Suprapubic skin (tissue), 4 donors: ENCODE measurements at places on chromosomes 2 and 18.
A peak's percentile ranks its signal among the peaks of the same experiment; 100 is the strongest.

DNA sequence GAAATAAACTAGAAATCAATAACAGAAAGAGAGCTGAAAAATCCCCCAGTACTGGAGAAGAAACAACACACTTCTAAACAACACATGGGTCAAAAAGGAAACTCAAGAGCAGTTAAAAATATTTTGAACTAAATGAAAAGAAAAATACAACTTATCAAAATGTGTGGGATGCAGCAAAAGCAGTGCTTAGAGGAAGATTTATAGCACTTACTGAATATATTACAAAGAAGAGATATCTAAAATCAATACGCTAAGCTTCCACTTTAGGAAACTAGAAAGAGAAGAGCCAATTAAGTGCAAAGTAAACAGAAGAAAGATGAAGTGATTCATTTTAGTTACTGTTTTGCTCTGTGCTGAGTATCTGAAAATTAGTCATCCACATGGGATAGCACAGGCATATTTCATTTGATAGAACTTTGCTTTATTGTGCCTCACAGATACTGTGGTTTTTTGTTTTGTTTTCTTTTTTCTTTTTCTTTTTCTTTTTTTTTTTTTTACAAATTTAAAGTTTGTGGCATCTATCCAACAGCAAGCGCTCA, 17.0 kb downstream of the TGFA start:
- no peak for DNase-seq

DNA sequence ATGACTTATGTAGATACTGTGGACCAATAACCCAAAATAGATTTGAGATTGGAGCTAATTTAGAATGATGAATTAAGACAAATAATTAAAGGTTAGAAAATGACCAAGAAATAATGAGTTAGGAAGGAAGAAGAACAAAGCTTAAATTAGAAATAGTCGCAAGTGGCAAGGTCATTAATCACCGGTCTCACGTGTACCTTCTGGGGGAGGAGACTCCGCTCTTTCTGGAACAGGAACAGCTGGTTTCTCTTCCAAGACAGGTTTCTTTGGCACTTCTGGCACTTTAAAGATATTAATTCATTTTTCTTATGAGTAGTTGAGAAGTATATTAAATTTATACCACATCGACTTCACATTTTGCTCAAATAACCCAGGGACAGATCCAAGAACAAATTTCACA, 156.7 kb downstream of the TTN start:
- DNase-seq: no peak

GRCh38 chr18:28176948-28177827, at the start of gene CDH2:
CDH2 (minus strand) TSS chr18:28177130; CDS start chr18:28177022, 108 bp downstream.
- DNase-seq: no peak

- DNase-seq: no peak
Observed at GRCh38 chr2:224369028-224369632, 32.8 kb downstream of the FAM124B start.

DNA sequence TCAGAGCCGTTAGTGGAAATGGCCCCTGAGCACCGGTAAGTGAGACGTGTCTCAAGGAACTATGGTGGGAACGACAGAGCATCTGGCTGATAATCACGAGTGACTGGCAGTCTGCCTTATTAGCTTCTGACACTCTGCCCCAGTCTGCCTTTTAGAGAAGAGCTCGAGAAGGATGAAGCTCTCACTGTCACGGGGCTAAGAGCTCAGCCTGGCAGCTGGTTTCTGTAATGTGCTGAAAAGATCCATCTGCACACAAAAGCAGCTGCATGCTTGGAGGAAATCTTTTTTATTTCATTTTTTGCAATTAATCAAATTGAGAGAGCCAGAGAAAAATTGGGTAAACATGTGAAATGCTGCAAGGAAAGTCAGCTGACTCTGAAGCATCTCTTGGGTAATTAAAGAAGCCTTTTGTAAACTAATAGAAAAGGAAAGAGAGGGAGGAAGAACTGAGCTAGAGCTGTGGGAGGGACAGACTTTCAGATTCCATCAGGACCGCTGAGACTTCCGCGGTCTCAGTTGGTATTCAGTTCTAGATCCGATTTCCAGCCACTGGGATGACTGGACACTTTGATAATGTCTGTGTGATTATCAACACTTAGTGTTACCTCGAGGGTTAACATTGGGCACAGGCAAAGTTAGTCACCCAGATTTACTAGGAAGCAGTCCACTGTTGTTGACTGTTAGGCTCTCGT, 24.4 kb downstream of the MBP start:
- DNase-seq: no peak

- DNase-seq: no peak
Observed at GRCh38 chr2:46087492-46087891, 209.7 kb upstream of the EPAS1 start.

- DNase-seq: peak; percentile 6
Observed at GRCh38 chr2:46145840-46146239, 151.4 kb upstream of the EPAS1 start.

- DNase-seq: no peak
Observed at GRCh38 chr2:48248251-48248933, 281.6 kb upstream of the STON1 start.

DNA sequence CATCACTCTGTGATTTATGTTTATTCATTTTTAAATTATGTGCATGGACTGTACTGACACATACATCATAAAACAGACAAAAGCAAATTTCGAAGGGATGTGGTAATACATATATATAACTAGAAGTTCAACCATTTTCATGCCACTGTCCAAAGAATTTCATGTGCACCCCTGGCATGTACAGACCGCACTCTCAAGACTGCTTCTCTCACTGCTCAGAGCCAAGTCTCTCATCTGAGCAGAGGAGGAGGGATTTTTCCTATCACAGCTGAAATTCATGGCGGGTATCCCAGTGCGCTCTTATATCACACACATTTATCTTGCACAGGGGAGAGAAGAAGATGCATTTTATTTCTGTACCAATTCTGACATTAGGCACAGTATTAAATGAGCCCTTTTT, 5.9 kb downstream of the TMEM178A start:
- DNase-seq: no peak

GRCh38 chr2:88628571-88628939, 1.3 kb upstream of the EIF2AK3 start:
- no peak for DNase-seq

DNA sequence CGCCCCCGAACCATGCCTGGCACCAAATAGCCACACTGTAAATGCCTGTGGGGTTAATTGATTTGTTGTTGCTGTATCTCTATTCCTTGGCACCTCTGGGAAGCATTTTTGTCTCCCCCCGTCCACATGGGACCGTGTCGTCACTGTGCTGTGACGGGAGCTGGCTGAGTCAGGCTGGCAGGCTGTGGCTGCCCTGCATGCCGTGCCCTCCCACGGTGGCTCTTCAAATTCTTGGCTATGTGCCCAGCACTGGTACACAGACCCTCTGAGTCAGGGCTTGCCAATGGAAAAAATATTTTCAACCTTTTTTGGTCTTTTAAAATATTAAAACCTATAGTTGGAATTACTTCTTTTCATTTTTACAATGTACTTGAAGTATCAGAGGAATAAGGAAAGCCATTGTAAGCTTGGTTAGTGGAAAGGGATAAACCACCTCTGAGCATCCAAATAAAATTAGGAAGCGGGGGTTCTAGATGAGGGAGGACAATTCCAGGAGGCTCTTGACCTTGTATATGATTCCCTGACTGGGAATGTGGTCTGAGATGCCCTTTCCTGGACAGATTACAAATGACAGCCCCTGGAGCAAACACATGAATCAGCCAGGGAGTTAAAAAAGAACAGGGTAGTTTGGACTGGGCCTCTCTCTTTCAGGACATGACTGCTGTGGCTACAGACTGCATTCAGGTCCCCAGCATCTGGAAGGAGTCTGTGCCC, 59.4 kb downstream of the DGKD start:
- DNase-seq: no peak

DNA sequence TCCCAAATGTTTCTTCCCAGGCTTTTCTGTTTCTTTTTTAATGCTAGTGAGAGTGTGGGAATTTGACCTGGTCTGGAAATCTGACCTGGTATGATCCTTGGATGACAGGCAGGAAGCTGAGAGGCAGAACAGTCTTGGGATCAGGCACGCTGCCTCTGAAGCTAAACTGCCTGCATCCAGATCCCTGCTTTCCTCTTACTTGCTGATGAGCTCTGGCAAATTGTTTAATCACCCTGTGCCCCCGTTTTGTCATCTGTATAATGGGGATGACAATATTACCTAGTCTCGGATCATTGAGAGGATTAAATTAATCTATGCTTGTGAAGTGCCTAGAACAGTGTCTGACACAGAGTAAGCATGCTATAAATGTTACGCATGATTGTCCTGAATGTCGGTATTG, 3.3 kb downstream of the KLHL23 start:
- no peak for DNase-seq

DNA sequence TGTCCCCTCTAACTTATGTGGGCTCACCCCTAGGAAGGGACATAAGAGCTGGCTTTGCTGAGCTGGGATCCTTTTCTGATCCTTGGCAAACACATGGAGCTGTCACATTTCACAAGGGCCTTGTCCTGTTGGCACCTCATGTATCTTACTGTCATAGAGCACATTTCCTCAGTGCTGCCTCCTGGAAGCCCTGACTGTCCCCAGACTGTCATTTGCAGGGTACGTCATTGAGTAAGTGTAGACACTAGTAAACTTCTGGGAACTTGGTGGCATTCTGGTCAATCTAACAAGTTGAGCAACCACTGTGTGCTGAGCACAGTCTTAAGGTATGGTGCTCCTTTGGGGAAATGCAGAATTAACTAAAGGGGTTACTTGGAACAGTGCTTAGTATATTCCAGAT, 94.5 kb upstream of the IL1R2 start:
- DNase-seq: no peak
